ENCODE measurements at places on chromosomes 6 and 20.
A peak's percentile ranks its signal among the peaks of the same experiment; 100 is the strongest.

DNA sequence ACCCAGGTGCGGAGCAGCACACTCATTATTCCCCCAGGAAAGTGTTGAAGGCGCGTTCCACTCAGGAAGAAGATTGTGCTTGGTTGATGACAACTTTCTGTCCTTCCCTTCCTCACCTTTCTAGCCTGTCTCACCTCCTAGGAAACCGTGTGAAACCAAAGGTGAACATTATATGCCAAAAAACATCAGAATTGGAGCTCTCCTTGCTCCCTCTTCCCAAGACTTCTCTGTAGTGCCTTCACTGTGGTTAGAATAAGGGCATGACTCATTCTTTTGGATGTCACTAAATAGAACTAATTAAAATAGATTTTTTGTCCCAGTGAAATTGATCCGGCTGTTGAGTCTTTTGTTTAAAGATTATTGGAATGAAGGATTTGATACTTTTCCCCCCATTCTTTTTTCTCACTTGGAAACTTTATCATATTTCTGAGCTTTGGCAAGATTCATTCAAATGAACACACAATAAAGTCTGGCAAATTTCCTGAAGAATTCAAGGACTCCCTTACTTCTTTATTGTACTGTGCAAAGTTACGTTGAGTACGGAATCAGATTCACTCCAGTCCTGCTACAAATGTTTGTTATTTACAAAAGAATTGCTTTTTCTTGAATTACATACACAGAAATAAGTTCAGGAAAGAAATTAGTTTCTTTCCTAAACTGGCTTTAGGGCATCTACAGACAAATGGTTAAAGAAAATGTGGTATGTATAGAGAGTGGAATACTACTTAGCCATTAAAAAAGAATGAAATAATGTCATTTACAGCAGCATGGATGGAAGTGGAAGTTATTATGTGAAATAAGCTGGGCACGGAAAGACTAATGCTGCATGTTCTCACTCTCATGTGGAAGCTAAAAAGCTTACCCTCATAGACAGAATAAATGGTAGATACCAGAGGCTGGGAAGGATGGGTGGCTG, 142.8 kb upstream of the AKAP12 start:
- no peak for DNase-seq

GRCh38 chr6:41713650-41714291, 21.6 kb downstream of the TFEB start:
- no peak for DNase-seq

GRCh38 chr6:142605922-142606485, 304.2 kb downstream of the ADGRG6 start:
- no peak for DNase-seq

GRCh38 chr6:106281661-106282060, 43.9 kb downstream of the ATG5 start:
- DNase-seq = no peak

GRCh38 chr6:34149452-34149810, 3.5 kb upstream of the GRM4 start:
- no peak for DNase-seq

- no peak for DNase-seq
These were observed 193.6 kb upstream of the FOXQ1 start for GRCh38 chr6:1118287-1118647.

GRCh38 chr6:162219266-162219665, 508.3 kb downstream of the PRKN start:
- DNase-seq = no peak

- DNase-seq = no peak
These were observed 442.2 kb downstream of the RNF144B start for GRCh38 chr6:18829272-18829870.

- DNase-seq = no peak
These were observed 11.2 kb downstream of the LEMD2 start for GRCh38 chr6:33777398-33778388.

DNA sequence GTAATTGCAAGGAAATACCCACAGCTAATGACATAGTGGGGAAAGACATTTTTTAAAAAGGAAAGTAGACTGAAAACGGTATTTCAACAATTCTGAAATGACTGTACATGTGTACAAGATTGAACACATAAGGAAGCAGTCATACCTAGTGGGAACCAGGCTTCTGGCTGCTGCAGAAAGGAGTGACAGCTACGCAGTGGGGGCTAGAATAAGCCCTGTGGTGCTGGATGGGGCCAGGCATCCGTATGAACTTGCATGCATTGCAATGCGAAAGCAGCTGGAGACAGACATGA, 54.9 kb upstream of the GPR31 start:
- no peak for DNase-seq

DNA sequence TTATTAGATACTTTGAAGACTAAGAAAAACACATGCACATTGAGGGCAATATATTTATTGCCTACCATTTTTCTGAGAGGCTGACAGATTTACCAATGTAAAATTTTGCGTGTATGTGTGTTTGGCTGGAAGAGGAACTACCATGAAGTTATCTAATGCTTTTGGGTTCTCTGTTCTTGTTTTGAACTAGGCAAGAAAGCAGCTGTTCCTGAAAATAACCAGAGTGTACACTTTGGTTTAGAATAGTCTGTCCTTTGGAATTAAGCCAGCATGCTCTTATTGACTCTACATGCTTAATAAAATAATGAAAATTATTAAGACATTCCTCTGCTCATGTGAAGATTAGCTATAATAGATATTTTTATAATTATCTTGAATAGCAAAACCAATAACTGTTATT, 129.2 kb downstream of the MYB start:
- DNase-seq = peak; percentile 8

- no peak for DNase-seq
These were observed 44.3 kb downstream of the TM9SF4 start for GRCh38 chr20:32153771-32154170.

DNA sequence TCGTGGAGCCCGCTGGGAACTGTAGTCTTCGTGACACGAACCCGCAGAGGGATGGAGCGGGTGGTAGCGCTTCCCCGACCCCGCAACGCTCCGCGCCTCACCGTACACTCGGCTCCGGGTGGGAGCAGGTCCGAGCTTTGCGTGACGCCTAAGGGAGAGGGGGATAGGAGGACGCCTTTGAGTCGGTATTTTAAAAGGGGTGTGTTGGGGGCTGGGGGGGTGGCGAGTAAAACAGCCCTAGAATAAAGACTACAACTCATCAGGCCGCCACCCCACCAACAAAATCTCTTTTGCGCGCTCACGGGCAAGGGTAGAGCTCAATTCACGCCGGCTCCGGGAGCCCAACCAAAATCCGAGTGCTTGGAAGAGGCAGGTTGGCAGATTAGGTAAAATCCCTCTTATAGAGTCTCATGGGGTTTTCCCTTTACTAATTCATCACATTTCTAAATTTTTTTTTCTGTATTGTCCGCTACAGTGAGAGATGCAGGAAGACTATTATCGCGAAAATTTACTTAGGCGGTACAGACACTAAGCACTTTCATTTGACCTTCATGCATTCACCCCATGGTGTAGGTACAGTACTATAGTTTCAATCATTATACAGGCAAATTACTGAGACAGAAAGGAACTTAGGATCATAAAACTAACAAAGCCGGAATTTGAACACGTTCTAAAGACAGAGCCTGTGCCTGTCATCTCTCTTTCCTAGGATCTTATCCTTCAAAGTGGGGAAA, 706 bp upstream of the SNX14 start:
- peak; percentile 62 for DNase-seq

DNA sequence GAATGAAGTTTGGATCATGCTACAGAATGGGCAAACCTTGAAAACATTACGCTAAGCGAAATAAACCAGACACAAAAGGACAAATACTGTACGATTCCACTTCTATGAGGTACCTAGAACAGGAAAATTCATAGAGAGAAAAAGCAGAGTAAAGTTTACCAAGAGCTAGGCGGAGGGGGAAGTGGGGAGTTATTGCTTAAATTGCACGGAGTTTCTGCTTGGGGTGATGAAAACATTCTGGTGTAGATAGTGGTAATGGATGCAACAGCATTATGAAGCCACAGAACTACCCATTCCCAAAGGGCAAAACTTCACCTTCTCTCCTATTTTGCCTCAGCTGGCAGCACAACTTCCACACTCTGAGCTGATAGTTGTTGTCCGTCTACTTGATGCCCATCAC, 6.4 kb upstream of the PDYN start:
- no peak for DNase-seq

DNA sequence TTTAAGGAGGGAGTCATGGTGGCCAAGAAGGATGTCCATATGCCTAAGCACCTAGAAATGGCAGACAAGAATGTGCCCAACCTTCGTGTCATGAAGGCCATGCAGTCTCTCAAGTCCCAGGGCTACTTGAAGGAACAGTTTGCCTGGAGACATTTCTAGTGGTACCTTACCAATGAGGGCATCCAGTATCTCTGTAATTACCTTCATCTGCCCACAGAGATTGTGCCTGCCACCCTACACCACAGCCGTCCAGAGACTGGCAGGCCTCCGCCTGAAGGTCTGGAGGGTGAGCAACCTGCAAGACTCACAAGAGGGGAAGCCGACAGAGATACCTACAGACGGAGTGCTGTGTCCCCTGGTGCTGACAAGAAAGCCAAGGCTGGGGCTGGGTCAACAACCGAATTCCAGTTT, 115.0 kb downstream of the HFE start:
- no peak for DNase-seq

GRCh38 chr6:164502833-164503232, 806.6 kb downstream of the C6orf118 start:
- DNase-seq = no peak

GRCh38 chr6:100999034-100999597, 118.0 kb upstream of the ASCC3 start:
- no peak for DNase-seq
